Naive thymus-derived CD4-positive, alpha-beta T cell (primary cell): ENCODE measurements at places on chromosomes 2 and 18.

DNA sequence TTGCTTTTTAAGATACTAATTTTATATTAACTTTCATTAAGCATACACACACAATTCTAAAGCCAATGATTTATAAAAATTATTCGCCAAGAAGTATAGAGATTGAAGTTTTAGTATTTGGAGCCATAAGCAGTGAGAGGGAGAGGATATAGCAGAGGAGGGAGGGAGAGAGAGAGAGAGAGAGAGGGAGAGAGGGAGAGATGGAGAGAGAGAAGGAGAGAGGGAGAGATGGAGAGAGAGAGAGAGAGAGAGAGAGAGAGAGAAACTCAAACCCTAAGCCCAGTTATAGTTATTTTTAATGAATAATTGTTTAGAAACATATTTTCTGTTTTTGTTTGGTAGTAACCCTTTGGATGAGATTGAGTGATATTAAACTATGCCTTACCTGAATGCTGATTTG is 5.3 kb downstream of the TWIST2 start:
- no peak for DNase-seq

- DNase-seq: no peak
Observed at GRCh38 chr2:98511981-98512380, 67.3 kb downstream of the INPP4A start.

- DNase-seq: no peak
Observed at GRCh38 chr2:45391866-45392265, 219.2 kb downstream of the SRBD1 start.

GRCh38 chr2:14364471-14364870 is 268.0 kb upstream of the LRATD1 start:
- no peak for DNase-seq

GRCh38 chr18:9867071-9867594 is 18.6 kb upstream of the TXNDC2 start:
- no peak for DNase-seq

DNA sequence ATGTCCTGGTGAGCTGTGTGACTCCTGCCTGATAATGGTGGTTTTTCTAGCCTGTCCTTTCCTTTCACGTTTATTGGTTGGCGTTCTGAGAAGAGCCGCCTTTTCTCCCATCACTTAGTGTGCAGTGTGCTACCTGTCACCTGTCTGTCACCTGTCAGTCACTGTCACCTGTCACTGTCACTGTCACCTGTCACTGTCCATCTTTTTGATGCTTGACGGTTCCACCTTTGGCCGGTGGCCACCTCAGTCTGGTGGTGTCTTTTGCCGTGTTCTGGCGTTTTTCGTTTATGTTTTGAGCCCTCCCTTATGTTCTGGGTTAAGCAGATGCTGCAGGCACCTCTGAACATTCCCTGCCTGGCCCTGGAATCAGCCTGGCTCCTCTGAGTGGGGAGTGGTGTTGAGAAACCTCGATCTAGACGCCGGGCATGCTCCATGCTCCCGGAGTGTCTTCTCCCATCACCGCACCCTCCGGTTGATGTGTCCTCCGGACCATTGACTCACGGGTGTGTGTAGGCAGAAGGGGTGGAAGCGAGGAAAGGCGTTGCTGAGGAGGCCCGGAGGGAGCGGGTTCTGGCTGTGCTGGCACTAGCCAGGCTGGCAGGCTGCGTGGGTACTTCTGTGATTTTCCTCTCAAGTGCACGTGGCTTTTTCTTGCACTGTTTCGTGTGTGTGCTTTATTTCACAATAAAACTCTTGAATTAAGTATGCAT is 20.7 kb downstream of the DTYMK start:
- DNase-seq: no peak

DNA sequence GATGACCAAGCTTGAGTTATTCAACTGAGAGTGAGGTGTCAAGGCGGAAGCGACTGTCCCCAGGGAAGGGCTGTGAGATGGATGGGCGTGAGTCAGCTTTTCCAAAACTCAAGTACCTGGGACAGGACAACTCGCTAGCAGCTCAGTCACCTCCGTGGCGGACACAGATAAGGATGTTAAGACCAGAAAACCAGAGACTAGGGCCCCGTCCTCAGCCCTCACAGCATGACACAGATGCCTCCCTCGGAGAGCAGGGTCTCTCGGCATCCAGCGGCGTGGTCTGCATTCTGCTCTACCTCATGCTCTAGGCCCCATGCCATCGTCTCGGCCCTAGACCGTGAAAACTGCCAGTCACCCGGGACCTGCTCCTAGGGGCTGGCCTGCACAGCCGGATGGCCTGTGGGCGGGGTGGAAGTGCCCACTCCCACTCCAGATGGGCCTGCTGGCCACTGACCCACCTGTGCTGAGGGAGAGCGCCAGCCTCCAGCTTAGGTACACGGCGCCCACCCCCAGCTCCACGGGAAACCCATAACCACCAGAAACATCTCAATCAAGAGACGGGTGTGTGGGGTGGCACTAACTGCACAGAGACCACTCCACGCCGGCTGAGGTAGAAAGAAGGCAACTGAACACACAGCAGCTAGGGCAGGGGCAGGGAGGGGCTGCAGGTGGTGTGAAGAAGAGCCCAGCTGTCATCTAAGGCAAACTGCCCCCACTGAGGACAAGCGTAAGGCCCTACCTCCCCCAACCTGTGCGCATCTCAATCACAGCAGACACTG is 39.8 kb downstream of the ANO7 start:
- DNase-seq: no peak

GRCh38 chr2:62309465-62310091 is 113.7 kb downstream of the B3GNT2 start:
- DNase-seq: no peak

- DNase-seq: no peak
Observed at GRCh38 chr2:101302016-101302415, 6.5 kb downstream of the RNF149 start.

DNA sequence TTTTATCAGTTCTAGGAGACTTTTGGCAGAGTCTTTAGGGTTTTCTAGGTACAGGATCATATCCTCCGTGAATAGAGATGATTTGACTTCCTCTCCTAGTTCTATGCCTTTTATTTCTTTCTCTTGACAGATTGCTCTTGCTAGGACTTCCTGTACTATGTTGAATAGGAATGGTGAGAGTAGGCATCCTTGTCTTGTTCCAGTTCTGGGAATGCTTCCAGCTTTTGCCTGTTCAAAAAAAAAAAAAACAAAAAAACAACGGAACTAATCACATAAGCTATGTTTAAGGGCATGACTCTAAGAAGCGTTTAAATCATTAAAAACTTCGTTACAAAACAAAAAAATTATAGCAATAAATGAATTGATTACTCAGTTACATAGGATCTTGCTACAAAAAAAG is 145.7 kb downstream of the NUP35 start:
- no peak for DNase-seq

DNA sequence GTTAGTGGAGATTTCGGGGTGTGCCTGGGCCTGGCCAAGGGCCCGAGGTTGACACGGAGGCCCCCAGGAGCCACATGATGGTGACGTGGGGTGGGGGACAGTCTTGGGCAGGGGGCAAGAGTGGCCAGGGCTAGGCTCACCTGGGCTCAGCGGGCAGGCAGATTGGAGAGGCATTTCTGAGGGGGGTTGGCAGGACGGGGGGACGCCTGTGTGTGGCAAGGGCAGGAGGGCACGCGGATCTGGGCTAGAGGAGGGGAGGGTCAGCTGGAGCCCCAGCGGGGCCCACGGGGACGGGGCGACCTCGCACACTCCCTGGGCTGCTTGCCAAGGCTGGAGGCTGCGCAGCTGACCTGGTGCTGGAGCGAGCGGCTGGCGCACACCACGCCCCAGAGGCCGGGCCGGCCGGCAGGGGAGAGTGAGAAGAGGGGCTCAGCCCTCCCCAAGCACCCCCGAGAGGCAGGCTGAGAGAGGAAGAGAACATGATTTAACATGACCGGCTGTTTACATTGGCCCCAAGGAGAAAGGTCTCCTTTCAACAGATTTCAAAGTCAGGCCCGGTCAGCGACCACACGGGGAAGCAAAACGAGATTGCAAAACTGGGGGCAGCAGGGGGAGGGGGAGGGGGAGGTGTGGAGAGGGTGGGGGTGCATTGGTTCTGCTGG is 38.0 kb upstream of the SNED1 start:
- no peak for DNase-seq

DNA sequence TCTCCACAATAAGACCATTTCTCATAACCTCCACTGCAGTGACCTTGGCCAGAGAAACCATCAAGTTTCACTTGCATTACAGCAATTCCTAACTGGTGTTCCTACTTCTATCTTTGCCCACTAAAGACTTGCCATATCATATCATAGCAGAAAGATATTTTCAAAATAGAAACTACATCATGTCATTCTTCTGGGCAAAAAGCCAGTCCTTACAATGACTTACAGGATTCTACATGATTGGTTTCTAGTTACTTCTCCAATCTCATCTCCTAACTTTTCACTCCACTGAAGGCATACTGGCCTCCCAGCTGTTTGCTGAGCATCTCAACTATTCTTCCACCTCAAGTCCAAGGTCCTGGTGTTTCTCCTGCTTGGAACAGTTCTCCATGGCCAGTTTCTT is 151.4 kb downstream of the HNMT start:
- DNase-seq: no peak

- no peak for DNase-seq
Observed at GRCh38 chr2:104430359-104430740, 423.6 kb upstream of the POU3F3 start.

- no peak for DNase-seq
Observed at GRCh38 chr18:9025091-9025838, 77.2 kb upstream of the NDUFV2 start.

GRCh38 chr2:64635976-64636911 is 17.5 kb downstream of the SERTAD2 start:
- DNase-seq: no peak

GRCh38 chr18:58793361-58793760 is 71.3 kb upstream of the ZNF532 start:
- no peak for DNase-seq

DNA sequence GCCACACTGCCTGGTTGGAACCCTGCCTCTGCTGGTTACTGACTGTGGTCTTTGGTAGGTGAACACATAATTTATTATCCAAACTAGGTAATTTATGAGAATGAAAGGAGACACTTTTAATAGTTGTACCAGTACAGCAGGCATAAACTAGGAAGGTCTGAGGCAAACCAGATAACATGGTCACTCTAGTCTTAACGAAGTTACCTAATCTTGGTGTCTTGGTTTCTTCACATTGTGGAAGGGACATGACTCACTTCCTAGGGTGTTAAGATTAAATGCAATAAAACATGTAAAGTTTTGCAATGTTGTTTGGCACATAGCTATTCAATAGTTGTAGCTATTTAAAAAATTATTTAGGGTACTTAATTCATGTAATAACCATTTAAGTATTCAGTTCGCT is 23.3 kb downstream of the SPTBN1 start:
- DNase-seq: no peak

DNA sequence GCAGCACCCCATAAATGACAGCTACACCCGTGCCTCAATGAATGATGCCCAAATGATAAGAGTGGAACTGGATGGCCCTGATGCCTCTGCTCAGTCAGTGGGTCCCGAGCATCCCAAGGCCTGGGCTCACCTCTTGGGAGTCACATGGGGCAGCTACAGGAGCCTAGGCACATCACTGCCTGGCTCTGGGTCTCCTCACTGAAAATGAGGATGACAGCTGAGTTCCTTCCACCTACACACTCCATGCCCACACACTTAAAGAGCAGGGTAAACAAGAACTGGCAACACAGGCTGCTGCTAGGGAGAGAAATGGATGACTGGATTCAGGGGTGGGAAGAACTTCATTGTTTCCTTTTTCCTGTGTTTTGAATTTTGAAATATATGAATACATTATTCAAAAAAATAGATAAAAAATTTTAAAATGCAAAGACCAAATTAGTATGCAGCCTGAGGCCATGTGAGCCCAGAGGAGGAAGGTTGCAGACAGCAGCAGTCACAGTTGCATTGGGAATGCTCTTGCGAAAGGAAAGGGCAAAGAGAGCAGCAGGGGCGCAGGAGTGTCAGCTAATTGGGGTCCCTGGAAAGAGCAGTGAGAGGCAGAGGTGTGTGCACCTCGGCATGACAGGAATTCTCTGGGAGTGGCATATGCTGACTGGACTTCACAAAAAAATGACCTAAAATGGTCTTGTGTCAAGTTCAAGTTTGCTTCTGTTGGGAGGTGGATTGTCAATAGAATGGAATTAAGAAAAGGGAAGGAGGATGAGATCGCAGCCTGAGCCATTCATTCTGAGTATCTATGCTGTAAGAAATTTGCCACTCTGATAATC is 327.1 kb downstream of the CELF4 start:
- no peak for DNase-seq

GRCh38 chr2:136110526-136110925 is 7.4 kb downstream of the CXCR4 start:
- no peak for DNase-seq

GRCh38 chr2:85867556-85868292 is 21.1 kb downstream of the ST3GAL5 start:
- DNase-seq: no peak

GRCh38 chr2:95730813-95731212 is 139.0 kb downstream of the TRIM43 start:
- no peak for DNase-seq

GRCh38 chr2:152791979-152792378 is 73.6 kb downstream of the ARL6IP6 start:
- DNase-seq: no peak

DNA sequence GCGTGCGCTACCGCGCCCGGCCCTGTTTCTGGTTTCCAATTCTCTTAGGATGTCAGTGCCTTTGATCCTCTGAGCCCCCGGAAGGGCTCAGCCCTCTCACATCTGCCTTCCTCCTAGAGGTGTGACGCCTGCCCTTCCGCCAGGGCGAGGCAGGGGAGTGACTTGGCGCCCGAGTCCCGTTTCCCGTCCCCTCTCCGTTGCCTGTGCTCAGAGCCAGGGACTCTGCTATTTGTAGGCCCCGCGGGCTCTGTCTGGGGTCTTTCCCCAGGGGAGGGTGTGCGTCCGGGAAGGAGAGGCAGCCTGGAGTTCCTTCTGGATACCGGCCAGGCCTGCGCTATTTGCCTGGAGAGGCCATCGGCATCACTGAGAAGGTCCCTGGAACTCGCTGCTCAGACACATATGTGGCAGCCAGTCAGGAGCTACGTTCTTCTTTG is 103.7 kb upstream of the TAF1B start:
- peak; percentile 53 for DNase-seq

- no peak for DNase-seq
Observed at GRCh38 chr2:237490009-237490711, 3.1 kb downstream of the MLPH start.

GRCh38 chr18:74876630-74877243 is 279.1 kb downstream of the ZNF407 start:
- DNase-seq: no peak

GRCh38 chr2:156867201-156867600 is 390.3 kb upstream of the GALNT5 start:
- no peak for DNase-seq

DNA sequence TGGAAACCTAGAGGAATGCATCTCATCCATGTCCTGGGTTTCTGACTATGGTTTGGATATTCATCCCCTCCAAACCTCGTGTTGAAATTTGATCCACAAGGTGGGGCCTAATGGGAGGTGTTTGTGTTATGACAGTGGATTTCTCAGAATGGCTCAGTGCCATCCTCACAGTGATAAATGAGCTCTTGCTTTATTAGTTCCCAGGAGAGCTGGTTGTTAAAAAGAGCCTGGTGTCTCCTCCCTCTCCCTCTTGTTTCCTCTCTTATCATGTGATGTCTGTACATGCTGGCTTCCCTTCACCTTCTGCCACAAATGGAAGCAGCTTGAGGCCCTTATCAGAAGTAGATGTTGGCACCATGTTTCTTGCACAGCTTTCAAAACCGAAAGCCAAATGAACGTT is 424.3 kb downstream of the DCC start:
- DNase-seq: no peak

- no peak for DNase-seq
Observed at GRCh38 chr2:231370749-231371429, 24.6 kb upstream of the B3GNT7 start.
